ENCODE measurements at places on chromosomes 12 and 14.

- DNase-seq, result no peak
Observed at GRCh38 chr12:120126635-120127005, 10.1 kb upstream of the RAB35 start.

- no peak for DNase-seq
Observed at GRCh38 chr14:102370305-102370809, 7.6 kb downstream of the TECPR2 start.

- DNase-seq, result no peak
Observed at GRCh38 chr12:10607885-10608458, 5.4 kb downstream of the MAGOHB start.

DNA sequence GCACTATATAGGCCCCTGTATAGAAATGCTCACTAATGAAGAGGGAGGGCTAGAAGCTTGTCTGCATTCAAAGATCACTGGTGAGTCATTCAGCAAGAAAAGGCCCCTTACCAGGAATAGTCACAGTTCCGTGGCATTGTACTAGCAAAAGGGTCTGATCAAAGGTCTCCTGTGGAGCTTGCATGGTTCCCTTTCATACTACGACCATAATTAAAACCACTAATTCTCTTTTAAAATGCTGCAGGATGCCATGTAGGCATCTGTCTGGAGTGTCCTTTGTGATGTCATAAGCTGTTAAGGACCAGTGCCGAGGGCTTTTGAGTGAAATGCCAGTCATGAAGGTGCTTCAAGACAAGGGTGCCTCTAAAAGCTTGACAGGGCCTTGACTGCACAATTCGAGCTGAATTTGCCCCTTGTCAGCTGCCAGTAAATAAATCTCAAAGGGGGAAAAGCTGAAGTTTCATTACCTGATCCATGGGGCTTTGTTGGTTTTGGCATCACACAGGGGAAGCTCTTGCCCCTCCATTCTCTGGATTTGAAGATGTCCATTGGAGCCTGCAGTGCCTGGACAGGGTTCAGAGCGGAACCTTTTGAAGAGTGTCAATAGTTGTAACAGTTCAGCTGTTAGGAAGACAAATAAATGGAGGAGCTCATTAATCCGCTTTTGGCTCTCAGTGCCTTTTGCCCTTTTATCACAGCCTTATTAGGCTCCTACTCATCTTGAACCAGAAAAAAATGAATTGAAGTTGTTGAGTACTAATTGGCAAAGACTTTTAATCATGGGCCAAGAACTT lies 69.1 kb downstream of the TMEM260 start:
- DNase-seq, result no peak

GRCh38 chr12:58814036-58814435 lies 106.3 kb downstream of the LRIG3 start:
- DNase-seq, result no peak

DNA sequence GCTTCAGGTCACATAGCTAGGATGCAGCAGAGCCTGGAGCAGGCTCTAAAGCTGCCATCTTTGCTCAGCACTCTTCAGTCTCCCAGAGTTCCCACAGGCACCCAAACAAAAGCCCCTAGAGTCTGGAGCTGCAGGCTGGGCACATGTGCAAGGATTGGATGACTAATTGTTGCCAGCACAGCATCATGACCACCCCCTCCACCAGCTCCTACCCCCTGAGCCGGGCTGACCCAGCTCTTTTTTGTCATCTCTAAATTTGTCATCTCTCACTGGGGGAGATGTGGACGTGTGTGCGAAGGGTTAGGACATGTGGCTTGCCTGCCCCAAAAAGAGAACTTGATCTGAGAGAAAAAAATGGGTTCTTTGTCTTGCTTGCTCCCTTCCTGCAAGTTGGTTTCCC lies 4.3 kb upstream of the MMP19 start:
- no peak for DNase-seq

GRCh38 chr12:6434205-6435140 lies 10.3 kb upstream of the CD27 start:
- no peak for DNase-seq

DNA sequence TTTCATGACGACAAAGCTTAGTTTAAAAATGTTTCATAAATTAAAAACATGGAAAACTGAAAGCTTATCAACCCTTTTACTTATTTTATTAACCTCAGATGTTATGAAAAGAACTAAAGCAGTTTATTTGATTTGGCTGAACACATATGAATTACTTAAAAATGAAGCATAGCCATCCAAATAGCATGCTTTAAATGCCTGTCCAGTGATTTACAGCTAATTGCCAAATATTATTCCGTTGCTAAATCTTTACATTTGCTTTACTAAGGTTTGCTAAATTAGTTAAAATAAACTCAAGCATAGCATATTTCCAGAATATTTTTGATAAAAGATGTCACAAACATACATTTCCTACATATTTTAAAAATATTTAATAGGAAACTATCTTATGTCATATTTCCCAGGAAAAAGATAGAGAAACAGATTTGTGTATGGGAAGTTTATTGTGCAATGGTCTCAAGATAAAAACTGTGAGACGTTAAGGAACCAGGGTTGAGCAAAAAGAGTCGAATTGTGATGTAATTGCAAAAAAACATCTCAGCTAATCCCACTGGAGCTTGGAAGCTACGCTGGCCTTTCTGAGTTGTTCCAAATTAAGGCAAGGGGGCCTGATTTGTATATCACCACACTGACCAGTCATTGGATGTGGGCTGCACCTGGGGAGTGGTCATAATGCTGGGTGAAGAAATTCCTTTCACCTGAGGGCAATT lies 25.8 kb downstream of the GPR135 start:
- DNase-seq, result no peak

DNA sequence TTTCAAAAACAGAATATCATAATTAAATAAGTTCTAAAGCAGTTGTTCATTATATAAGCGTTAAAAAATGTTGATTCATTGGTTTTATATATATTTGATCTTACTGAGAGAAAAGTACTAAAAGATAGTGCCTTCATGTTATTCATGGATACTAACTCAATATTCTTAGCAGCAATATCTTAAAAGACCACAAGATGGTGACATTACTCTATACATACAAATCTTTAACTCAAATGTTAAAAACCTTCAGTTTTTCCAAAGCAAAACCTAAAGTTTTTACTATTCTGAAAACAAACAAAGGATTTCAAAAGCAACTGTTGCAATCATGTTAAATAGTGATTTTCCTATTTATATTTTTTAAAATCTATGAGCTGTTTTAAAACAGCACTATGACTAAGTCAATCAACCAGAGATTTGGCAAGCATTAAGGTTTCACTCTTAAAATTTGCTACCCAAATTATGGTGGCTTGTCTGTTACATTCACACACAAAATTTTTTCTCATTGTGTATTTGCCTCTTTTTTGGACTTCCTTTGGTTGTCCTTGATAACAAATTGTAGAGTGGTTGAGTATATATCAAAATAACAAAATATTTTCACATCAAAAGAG lies 50.1 kb upstream of the RERGL start:
- DNase-seq, result no peak

DNA sequence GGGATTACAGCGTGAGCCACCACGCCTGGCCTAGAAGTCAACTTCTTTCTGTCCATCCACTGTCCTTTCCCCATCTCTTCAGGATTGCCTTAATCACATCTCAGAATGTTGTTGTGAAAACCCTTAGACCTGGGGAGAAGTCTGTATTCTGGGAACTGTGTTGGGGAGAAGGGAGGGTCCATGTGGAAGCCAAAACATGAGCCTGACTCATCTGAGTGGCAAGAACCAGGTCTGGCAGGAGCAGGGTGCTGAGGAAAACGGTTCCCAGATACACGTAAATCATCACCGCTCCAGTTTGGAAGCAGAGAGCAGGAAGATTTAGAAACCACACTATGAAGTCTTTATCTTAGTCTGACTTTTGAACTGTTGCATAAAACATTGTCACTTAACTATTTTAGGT lies 245.6 kb upstream of the RGS6 start:
- no peak for DNase-seq

- no peak for DNase-seq
Observed at GRCh38 chr12:111063295-111064026, 143.1 kb upstream of the MYL2 start.

- no peak for DNase-seq
Observed at GRCh38 chr12:25830456-25830855, 128.0 kb upstream of the RASSF8 start.

DNA sequence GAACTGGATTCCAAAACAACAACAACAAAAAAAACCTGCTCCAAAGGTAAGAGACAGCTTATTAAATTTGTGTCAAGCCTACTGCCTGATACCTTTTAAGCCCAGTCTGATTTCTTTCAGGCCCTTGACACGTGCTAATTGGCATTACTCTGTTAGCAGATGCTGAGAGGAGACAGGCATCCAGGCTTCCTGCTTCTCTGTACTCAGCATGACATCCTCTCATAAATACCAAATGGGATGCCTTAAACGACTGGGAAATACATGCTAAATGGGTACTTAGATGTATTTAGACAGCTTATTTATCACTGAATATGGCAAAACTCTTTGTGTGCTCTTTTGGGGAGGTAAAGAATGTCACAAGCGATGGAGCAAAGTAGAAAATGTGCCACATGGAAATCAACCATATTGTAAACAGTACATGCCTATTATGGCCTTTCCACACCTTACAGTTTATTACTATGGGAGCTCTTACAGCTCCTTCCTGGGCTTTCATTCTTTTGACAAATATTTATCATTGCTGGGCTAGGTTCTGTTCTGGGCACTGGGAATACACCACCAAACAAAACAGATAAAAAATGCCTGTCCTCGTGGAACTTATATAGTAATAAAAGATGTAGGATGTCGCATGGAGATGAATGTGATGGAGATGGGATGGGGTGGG lies 11.5 kb upstream of the PCED1B start:
- DNase-seq, result no peak

All from 8988T (cell line).